Trophoblast cell (in vitro differentiated cells and primary cell): ENCODE measurements at places on chromosomes 3 and 15.

GRCh38 chr15:29805043-29805707, 17.1 kb downstream of the TJP1 start:
- no peak for DNase-seq

- peak; percentile 32 for DNase-seq
Measured at GRCh38 chr3:152100491-152101132, 168.1 kb upstream of the MBNL1 start.

- no peak for DNase-seq
Measured at GRCh38 chr3:65919826-65920225, 118.9 kb downstream of the MAGI1 start.

GRCh38 chr15:64092075-64092820, 1.4 kb downstream of the CIAO2A start:
- no peak for DNase-seq

GRCh38 chr3:165683947-165684346, 153.3 kb downstream of the BCHE start:
- no peak for DNase-seq

DNA sequence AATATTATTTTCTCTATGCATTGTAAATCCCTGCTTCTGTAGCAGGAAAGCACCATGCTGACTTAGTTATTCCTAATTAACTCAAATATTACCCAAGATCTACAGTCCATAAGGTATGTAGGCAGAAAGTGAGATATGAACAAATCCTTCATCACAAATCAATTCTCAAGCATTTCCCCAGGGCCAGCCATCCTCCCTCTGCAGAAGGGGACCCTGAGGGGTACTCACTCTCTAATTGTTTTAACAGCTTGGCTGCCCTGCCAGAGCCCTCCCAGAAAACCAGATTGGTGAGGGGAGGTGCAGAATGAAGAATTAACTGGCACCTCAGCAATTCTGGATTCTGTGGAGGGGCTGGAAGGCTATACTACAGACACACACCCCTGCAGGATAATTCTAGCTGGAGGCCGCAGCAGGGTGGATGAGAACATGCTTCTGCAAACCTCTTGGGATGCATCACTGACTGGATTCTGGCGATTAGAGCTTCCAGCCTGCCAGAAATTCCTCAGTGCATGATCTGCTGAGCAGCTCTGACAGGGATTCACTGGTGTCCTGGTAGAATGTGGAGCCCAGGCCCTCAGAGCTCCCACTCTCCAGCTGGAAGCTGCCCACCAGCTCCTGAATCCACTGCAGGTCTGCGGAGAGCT, 88.6 kb upstream of the HERC1 start:
- no peak for DNase-seq

- no peak for DNase-seq
Measured at GRCh38 chr3:125186800-125187598, 25.5 kb downstream of the SLC12A8 start.

DNA sequence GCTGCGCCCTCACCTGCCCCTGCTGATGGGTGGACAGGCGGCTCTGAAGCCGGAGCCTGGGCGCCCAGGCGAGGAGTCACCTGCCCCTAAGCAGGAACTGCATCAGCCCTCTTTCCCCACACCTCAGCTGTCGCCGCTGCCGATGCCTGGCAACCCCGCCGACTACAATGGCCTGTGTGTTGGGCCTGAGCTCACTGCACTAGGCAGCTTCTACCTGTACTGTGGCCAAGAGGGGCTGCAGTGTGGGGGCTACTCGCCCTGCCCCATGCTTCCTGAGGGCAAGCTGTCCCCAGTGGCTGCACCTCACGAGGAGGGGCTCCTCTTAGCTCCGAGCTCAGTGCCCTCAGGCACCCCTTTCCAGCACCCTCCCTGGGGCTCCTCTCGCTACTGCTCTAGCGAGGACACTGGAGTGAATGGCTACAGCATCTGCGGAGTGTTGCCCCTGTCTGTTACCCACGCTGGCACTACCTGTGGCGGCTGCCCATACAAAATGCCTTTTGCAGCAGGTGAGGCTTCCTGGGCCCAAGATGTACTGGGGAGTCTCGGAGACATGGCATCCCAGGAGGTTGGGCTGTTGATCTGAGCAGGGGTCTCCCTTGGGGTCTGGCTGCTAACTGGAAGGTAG, 11.3 kb upstream of the CHST14 start:
- no peak for DNase-seq

DNA sequence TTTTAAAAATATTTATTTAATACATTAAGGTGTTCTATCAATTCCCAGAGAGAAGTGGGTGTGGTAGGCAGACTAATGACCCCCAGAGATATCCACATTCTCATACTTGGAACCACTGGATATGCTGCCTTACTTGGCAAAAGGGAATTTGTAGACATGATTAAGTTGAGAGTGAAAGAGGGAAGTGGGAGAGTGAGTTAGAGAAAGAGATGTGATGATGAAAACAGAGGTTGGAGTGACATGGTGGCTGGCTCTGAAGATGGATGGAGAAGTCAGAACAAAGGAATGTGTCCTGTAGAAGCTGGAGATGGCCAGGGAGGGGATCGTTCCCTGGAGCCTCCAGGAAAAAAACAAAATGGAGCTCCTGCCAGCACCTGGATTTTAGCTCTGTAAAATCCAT, 32.0 kb downstream of the TNFAIP8L3 start:
- no peak for DNase-seq

DNA sequence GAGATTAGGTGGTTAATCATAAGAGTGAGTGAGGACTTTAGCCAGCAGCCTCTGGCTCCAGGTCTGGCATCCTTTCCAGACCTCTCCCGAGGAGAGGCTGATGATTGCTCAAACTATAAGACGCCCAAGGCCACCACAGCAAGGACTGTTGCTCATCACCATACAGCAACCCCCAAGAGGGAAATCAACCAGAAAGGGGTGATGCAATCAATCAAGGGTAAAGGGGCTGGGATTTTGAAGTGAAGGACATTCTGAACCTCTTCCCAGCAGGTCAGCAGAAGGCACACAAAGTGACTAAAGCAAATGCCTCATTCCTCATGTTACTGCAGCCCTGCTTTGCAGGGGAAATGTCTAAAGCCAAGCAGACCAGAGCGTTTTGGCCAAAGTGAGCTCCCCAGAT, 247.3 kb upstream of the IGF1R start:
- no peak for DNase-seq

GRCh38 chr15:101043911-101044624, 124.9 kb downstream of the LRRK1 start:
- DNase-seq, result no peak

GRCh38 chr15:90423801-90424319, 35.8 kb downstream of the IQGAP1 start:
- DNase-seq, result no peak

DNA sequence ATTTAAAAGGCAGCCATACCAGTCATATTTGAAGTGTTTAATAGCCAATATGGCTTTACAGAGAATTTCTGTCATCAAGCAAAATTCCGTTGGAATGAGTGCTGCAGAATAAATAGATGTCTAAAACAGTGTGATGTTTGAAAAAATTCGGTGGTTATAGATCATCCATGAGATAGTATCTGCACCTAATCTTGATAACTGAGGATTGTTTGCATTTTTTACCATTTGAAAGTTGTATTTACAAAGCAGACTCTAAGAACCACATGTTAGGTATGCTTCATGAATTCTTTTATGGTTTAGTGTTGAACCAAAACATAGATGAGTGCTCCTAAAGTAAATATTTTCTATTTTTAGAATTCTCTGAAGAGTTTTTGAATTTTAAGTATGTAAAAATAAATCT, 476.1 kb downstream of the NAALADL2 start:
- no peak for DNase-seq

DNA sequence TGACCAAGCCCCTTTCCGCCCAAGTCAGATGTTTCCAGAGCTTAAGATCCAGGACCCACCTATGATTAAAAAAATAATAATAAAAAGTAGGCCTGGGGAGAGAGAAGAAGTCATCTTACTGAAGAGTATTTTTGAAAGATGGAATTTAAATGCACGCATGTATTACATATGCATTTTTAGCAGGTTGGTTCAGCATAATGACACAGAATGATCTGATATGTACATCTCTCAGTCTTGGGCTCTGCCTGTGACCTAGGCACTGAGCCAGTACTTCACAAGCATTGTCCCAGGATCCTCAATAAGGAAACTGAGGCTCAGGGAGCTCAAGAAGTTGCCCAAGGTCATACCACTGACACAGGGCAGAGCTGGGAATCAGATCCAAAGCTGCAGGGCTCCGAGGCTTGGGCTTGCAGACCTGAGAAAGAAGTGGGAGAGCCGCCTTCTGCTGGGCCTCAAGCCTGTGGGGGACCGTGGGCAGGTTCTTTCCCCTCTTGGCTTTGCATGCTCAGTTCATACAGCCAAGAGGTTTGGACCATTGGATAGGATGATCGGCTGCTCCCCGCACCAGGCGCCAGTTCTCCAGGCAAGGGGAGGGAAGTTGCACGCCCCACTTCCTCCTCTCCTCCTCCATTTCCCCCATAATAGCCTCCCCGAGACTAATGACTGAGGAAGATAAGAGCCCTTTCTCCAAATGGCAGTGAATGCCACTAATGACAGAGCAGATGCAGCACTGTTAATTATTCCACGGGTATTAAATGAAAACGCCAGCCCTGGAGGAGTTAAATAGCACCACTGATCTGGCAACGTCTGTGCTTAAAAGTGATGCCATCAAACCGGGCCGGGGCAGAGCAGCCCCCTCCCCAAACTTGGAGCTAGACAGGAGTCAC, 6.9 kb downstream of the SLC6A1 start:
- no peak for DNase-seq
